ENCODE measurements at places on chromosomes 3 and 15. TPM values are rescaled to one million over a fixed set of nuclear protein-coding genes. Genes with fewer than 3 reads are reported as not detected.

The CYP8B1 gene
- 0.95 TPM for polyA plus RNA-seq

The ZNF620 gene
- 10.4 TPM for polyA plus RNA-seq

The PPARG gene
- 28.2 TPM for polyA plus RNA-seq

The CCDC39 gene
- 4.7 TPM for polyA plus RNA-seq

The FEZF2 gene
- not detected for polyA plus RNA-seq

The LIPC gene
- 17.6 TPM for polyA plus RNA-seq

The PPM1L gene
- 6.9 TPM for polyA plus RNA-seq

The VEPH1 gene
- polyA plus RNA-seq = 58.9 TPM

The KIF15 gene
- polyA plus RNA-seq = 30.6 TPM

The HMG20A gene
- polyA plus RNA-seq = 63.9 TPM

The EPHA3 gene
- polyA plus RNA-seq = 3.2 TPM

The CPNE9 gene
- polyA plus RNA-seq = not detected

The MEX3B gene
- polyA plus RNA-seq = 17.1 TPM

The HTR3E gene
- not detected for polyA plus RNA-seq

The ZNF662 gene
- 24.3 TPM for polyA plus RNA-seq

The LYZL4 gene
- polyA plus RNA-seq = not detected

The WDR73 gene
- 42.1 TPM for polyA plus RNA-seq

The OR4M2 gene
- polyA plus RNA-seq = not detected

The SAXO2 gene
- 3.4 TPM for polyA plus RNA-seq

The ROBO2 gene
- 95.6 TPM for polyA plus RNA-seq

The APOD gene
- 9.5 TPM for polyA plus RNA-seq

The NR1I2 gene
- 0.84 TPM for polyA plus RNA-seq

The SLC7A14 gene
- polyA plus RNA-seq = 2.0 TPM

The CDC25A gene
- 13.7 TPM for polyA plus RNA-seq

The TPM1 gene
- 488 TPM for polyA plus RNA-seq

The ERICH6 gene
- 1.8 TPM for polyA plus RNA-seq

The PLA2G4D gene
- polyA plus RNA-seq = 0.08 TPM

The WDR53 gene
- polyA plus RNA-seq = 17.2 TPM

The RPL39L gene
- 17.8 TPM for polyA plus RNA-seq

The BNC1 gene
- polyA plus RNA-seq = 0.23 TPM

The HRH1 gene
- polyA plus RNA-seq = 2.4 TPM

The P4HTM gene
- 36.5 TPM for polyA plus RNA-seq

The ZBTB47 gene
- polyA plus RNA-seq = 12.5 TPM

The MITF gene
- 35.5 TPM for polyA plus RNA-seq

The GPR15 gene
- polyA plus RNA-seq = not detected
